ENCODE measurements at places on chromosomes 1 and 21.

- DNase-seq: no peak
Observed at GRCh38 chr1:237901299-237901934, 10.7 kb upstream of the ZP4 start.

DNA sequence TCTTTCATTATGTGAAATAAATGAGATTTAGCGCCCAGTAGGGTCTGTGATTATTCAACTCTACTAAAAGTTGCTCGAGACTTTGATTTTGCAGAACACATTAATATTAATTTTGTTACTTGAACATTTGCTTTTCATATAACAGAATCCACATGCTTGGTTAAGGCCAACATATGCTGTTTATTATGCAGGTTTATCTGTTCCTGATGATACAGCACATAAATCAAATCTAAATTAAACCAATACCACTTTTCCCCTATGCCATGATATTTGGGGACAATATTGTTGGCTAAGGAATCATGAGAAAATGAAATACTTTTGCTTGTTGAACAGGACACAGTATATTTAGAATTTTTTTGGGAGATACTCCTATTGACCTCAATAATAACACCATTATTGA lies 291.1 kb downstream of the USP25 start:
- DNase-seq: no peak

DNA sequence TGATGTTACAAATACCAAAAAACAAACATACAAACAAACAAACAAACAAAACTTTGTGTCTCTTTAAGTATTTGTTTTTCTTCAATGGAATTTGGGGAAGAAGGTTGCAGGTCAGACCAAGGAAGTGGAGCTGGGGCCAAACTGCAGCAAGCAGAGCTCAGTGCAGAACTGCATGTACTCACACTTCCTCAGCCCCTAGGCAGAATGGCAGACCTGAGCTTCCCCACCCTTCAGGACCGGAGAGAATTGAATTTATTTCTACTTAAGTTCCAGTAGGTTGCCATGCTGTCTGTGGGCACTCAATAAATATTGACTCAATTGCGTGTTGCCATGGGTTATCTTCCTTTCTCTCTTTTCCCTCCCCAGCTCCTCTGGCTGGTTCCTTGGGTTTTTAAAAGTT lies 173.6 kb downstream of the PTGER3 start:
- DNase-seq: peak; percentile 2

DNA sequence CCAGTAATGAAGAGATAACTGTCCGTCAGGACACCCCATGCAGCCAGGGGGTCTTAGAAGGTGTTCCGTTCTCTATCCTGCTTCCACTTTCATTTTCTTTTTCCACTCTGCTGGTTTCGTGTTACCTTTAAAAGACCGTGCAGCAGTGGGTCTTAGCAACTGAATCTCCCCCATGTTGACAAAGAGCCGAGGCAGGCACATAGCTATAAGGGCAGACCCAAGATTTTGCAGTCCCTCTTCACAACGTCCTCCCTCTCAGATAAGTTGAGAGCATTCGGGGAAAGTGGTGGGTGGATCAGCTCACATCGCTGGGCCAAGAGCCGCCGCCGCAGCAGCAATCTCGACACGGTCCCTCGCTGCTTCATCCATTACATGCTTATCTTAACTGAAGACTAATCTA lies 355.5 kb downstream of the LMO4 start:
- peak; percentile 3 for DNase-seq

GRCh38 chr1:207336559-207337467 lies 15.3 kb downstream of the CD55 start:
- no peak for DNase-seq

GRCh38 chr1:166172106-166172505 lies 5.3 kb upstream of the FAM78B start:
- DNase-seq: no peak

GRCh38 chr1:54574158-54574778 lies 26.2 kb downstream of the ACOT11 start:
- DNase-seq: no peak

DNA sequence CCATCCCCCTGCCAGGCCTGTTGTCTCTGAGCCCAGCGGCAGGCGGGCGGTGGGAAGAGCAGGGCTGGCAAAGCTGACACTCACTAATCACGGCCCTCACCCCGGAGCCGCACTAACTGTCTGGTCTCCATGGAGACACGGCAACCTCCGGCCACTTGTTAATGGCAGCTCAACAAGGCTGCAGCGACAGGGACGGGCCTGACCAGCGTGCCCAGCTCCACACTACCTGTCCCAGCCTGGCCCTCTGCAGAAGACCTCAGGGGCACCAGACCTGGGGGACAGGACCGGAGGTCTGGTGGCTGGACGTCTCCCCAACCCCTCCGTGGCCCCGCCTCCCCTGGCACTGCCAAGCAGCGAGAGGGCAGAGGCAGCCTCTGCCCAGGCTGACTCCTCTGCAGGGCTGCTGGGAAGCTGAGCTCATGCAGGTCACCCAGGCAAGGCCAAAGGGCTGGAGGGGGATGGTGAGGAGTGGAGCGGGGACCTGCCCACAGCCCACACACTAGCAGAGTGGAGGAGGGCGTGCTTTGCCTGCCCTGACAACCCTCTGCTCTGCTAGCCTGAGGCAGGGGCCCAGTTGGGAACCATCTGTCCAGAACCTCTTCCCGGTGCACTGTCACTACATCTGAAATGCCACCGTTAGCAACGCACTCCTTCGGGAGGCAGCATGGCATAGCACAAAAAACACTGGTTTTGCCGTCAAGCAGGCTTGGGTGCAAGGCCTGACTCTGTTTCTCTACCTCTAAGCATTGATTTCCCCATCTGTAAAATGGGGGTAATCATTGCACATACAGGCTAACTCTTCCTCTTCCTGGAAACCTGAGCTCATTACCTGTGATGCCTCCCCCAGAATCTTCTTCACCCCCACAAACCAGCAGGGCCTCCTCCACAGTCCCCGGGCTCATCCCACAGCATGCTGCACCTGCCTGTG lies 29.6 kb upstream of the WASF2 start:
- no peak for DNase-seq

All from hippocampal formation (tissue), 2 donors.